ENCODE measurements at places on chromosomes 2 and 18. TPM values are rescaled to one million over a fixed set of nuclear protein-coding genes. Genes with fewer than 3 reads are reported as not detected.

Gene TCF4
- total RNA-seq, result 1.9 TPM

Gene TMEM182
- total RNA-seq, result 6.1 TPM

Gene SERPINB3
- not detected for total RNA-seq

Gene FAM228A
- 0.16 TPM for total RNA-seq

Gene SOWAHC
- 0.63 TPM for total RNA-seq

Gene TMBIM1
- 54.0 TPM for total RNA-seq

GRCh38 chr2:113203901-113204519, 30.2 kb downstream of the PSD4 start:
- DNase-seq, result peak; percentile 85

- DNase-seq, result no peak
Measured at GRCh38 chr2:36727550-36727949, 31.0 kb downstream of the VIT start.

- DNase-seq, result no peak
Measured at GRCh38 chr18:5021558-5021957, 175.5 kb downstream of the AKAIN1 start.

GRCh38 chr2:230874456-230874855, 9.7 kb downstream of the ITM2C start:
- DNase-seq, result no peak

DNA sequence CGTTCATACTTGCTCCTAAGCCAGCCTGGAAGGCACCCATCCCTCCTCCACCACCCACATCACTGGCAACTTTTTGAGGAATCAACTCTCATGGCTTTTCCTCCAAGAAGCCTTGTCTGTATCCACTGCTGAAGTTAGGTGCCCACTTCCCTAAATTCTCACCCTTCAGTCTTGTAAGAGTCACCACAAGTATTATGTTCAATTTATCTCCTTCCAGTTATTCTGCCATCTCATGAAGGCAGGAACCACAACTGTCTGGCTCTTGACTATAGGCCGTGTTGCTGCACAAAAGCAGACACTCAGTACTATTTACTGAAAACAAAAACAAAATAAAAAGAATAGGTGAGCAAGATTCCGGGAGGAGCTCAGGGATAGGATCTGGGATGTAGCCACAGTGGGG, 234.8 kb downstream of the CYRIA start:
- no peak for DNase-seq

DNA sequence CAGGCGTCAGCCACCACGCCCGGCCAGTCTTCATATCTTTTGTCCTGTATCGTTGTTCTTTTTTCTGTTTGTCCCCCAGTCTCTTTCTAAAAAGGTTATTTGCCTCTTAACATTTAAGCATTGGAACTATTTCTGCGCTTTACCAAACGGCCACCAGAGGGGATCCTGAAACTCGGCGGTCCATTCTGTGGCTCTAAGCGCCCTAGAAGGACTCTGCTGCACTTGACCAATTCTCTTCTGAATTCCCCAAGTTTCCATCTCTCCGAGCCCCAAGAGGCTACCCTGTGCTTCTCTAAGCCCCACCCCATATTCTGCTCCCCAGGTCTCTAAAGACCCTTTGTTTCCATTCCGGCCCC, 33.1 kb upstream of the REG3G start:
- DNase-seq, result no peak

DNA sequence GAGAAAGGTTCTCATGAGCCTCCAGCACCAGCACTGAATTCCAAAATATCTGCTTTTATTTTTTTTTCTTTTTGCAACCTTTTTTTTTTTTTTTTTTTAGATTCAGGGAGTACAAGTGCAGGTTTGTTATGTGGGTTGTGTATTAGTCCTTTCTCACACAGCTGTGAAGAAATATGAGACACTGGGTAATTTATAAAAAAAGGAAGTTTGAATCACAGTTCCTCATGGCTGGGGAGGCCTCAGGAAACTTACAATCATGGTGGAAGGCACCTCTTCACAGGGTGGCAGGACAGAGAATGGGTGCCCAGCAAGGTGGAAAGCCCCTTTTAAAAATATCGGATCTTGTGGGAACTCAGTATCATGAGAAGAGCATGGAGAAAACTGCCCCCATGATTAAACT, 7.9 kb upstream of the TMX3 start:
- DNase-seq, result no peak

DNA sequence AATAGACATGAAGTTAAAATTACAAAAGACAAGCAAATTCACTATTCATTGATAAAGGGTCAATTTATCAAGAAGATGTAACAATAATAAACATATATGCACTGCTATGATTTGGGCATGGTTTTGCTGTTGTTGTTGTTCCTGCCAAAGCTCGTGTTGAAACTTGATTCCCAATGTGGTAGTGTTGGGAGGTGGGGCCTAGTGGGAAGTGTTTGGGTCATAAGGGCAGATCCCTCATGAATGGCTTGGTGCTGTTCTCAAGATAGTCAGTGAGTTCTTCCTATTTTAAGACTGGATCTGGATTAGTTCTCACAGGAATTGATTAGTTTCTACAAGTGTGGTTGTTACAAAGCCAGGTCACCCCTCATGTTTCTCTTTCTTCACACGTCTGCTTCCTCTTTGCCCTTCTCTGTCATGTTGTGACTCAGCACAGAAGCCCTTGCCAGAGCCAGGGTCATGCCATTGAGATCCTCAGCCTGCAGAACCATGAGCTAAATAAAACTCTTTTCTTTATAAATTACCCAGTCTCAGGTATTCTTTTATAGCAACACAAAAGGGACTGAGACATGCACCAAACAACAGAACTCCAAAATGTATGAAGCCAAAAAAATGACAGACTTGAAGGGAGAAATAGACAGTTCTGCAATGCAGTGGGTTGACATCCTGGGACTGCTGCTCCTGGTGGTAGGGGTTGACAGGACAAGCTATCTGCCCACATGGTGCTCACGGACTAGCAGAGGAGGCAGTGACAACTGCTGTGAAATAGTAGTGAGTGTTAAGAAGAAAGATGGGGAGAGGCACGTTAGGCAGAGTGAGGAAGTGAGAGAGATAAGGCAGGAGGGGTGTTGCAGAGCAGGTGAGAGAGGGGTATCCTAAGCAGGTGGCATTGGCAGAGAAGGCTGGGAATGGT, 18.6 kb upstream of the SKA1 start:
- DNase-seq, result peak; percentile 30

DNA sequence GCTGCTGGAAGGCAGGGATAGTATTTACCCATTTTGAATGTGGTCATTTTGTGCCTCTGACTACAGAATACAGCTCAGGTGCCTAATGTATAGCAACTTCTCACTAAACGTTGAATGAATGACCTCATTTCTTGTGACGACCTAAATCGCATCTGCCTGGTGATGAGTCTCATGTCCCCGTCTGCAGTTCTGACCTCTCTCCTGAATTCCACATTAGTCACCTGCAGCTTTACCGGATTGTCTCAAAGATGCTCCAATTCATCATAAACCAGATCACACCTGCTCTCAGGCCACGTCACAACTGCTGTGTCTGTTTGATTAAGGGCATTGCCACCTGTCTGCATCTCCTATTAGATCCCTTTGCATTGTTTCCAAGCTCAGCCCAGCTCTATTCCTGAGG, 133.6 kb upstream of the MYT1L start:
- DNase-seq, result no peak

DNA sequence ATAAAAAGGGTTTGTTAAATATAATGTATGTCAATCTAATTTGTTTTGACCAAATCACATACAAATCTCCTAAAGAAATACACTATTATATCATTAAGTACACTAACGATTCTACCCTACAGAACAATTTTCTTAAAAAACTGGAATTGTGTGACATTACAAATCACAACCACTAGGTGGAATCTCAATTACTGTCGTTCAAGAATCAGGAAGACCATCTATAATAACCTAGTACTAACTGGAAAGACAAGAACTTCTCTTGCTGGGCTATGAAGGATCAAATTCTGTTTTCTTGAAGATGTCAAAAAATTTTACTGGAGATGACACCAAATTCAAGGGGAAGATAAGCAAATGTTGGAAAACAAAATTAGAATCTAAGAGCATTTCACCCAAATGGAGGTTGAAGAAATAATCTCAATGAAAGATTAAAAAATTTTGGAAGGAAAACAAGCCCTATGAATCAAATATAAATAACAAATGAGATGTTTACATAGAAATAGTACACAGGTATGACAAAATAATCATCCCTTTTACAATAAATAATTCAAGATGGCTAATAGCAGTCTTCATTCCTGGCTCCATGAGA, 110.9 kb downstream of the STK39 start:
- no peak for DNase-seq

DNA sequence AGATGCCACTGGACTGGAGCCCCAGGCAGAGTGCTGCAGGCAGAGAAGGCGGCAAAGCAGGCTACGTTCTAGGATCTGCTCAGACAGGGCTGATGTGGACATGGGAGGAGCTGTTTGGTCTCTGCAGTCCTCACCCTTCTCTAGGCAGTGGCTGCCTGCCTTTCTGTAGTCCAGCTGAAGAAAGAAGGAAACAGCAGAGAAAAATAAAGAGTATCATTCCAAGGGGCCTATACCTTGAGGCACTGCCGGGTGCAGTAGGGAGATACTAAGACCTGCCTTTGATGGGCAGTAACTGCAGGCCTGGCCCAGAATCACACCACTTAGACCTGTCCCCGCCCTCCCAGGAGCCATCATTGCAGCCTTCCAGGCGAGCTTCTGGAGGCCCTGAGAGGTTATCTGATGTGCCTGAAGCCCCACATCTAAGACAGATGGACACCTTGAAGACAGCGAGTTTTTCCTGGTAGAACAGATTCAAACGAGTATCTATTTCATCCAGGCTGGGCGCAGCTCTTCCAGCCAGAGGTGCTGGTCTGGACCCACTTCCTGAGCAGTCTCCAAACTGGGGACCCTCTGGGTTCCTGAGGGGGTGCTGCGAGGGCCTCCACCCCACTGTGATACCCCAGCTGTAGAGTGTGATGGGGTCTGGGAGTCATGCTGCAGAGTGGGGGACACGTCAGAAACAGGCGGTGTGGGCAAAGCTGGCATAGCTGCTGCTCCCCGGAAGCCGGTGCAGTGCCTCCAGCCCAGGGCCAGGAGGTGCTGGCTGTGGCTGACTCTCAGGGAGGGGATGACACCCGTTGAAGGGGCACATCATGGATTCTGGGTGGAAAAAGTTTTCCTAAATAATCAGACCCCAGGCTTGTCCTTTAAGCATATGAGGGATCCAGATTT, 87.3 kb upstream of the OTOS start:
- no peak for DNase-seq

GRCh38 chr18:3500016-3500415, 50.0 kb downstream of the TGIF1 start:
- no peak for DNase-seq

DNA sequence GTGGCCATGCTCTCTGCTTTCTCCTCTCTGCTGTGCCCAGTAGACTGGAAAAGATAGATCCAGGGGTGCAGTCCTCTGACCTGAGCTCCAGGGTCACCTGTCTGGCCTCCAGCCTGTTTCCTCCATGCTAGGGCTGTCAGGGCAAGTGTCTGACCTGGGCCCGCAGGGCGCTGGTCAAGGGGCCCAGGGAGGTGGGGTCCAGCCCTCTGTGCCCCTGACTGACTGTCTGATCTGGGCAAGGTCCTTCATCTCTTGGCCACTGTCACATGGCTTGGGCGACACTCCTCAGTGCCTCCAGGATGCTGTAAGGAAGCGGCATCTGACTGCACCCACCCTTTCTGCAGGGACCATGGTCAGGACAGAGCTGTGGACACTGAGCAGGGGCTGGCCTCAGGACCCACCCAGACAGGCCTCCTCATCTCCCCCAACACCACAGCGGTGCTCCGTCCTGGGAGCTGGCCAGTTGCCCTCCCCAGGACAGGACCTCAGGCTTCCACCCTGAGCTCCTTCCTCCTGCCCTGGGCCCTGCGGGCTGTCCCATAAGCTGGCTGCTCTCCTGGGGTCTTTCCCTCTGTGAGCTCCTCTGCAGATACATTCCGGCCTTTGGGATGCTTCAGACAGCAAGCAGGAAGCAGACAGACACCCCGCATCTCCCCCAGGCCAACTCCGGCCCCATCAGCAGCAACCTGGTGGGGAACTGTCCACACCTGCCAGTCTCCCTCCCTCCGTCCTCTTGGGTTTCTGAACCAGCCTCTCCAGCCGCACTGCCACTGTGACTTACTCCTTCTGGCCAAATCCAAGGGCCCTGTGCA, 21.2 kb upstream of the ALPI start:
- no peak for DNase-seq

DNA sequence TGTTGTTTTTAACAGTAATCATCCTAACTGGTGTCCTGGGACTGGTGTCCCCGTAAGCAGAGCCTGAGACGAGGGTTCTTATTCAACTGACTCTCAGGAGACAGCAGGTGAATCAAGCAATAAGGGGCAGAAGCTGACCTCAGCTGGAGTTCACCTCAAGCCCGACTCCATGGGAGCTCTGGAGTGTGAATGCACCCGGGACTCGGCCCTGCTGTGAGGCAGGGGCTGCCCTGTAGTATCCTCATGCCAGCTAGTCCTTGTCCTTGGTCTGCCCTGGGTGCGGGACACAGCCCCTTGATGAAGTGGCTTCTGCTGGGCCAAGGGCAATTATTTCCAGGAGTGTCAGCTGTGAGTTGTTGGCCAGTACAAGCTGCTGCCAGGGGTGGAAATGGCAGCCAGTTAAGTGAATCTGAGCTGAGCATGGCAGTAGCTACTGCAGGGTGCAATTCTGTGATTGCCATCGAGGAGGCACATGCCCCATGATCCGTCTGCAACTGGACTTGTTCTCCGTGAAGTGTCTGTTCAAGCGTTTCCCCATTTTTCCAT, 54.9 kb upstream of the OTOS start:
- DNase-seq, result no peak

GRCh38 chr18:79589601-79590091, 90.0 kb upstream of the CTDP1 start:
- no peak for DNase-seq

GRCh38 chr2:6053743-6054142, 361.6 kb downstream of the SOX11 start:
- no peak for DNase-seq

GRCh38 chr2:172082105-172082943, 3.0 kb upstream of the DLX1 start:
- DNase-seq, result no peak

DNA sequence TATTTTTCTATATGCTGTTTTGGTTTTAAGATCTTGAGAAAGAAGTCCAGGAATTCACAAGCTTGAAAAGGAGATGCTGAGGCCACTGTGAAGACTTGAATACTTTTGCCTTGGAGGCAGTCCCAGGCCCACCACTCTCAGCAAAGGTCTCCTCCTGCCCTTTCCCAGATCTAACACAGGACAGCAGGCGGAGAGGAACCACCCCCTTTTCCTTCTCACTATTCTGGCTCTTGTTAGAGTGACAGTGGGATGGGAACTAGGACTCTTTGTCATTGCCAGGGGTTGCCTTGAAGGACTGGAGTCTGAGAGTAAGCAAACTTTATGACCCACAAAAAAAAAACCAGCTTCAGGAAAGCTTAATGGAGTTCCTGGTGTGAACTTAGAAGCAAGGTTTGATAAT, 54.7 kb downstream of the E2F6 start:
- no peak for DNase-seq

GRCh38 chr2:144248350-144249034, 271.4 kb downstream of the ZEB2 start:
- DNase-seq, result no peak

- no peak for DNase-seq
Measured at GRCh38 chr18:12362473-12363174, 14.4 kb downstream of the AFG3L2 start.
